NCI-H1092 (cell line): ENCODE measurements at places on chromosomes 2 and 18.
A peak's percentile ranks its signal among the peaks of the same experiment; 100 is the strongest.

GRCh38 chr2:47300609-47301276 is 102.2 kb upstream of the MSH2 start:
- no peak for DNase-seq

GRCh38 chr2:109436610-109437225 is 177.0 kb downstream of the SEPTIN10 start:
- DNase-seq = peak; percentile 10

DNA sequence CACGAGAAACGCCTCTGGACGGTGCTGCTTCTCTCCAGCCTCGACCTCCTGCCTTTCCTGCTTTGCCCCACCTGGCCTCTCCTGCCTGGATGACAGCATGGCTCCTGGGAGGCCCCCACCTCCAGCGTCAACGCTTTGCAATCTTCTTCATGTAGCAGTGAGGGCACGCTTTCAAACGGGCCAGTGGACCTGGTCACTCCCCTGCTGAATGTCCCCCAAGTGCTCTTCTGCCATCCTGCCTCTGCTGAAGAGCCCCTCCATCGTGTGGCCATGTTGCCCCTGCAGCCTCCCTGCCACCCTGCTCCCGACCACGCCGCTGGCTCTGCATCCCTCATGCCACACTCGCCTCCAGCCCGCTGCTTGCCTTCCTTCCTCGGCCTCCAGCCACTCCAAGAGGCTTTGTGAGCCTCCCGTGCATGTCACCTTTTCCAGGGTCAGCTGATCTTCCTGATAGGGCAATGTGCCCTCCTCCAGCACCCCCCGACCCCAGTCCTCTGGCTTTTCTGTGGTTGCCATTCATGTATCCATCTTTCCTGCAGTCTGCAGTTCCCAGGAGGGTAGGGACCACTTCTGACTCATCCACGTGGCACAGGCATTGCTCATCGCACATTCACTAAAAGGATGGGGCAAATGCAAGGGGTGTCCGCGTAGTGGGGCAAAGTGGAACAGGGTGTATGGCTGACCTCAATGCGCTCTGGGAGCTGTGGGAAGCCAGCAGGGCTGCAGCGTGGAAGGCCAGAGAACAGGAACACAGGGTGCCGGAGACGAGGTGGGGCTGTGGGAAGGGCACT is 268.8 kb downstream of the TWIST2 start:
- DNase-seq = no peak

DNA sequence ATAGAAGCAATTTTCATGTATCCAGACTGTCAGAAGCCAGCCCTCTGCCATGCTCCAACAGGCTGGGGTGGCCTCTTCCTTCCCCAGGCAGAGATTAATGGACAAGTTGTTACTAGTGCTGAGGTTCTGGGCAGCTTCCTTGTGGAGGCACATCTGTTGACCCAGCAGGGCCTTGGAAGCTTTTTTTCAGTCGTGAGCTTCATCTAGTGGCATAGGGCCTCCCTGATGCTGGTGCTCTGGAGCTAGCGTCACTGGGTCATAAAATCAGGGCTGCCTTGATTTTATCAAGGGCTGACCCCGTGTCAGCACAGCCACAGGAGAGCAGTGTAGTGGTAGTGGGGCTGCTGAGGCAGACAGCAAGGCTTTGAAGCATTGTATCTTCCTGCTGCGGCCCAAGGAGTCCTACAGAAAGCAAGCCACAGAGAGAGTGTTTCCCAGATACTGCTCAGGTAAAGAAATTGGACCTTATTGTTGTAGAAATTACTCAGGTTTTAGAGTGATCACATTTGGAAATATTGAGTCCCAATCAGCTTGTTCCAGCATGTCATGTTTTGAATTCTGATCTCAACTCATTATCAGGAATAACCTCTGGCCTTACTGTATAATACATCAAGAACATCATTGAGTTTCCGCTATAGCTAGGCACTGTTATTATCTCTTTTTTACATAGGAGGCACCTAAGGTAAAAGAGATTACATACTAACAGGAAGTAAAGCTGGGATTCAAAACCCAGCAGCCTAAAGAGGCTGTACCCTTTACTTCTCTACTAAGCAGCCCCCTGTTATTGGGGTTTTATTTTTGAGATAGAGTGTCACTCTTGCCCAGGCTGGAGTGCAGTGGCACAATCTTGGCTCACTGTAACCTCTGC is 92.3 kb upstream of the ALPP start:
- DNase-seq = no peak

GRCh38 chr2:71674158-71674851 is 220.9 kb downstream of the DYSF start:
- no peak for DNase-seq

GRCh38 chr2:212124598-212124997 is 414.0 kb downstream of the ERBB4 start:
- no peak for DNase-seq

GRCh38 chr2:227395556-227395955 is 7.8 kb upstream of the SCYGR1 start:
- no peak for DNase-seq

- DNase-seq = no peak
Observed at GRCh38 chr2:58067001-58067400, 20.4 kb downstream of the VRK2 start.

DNA sequence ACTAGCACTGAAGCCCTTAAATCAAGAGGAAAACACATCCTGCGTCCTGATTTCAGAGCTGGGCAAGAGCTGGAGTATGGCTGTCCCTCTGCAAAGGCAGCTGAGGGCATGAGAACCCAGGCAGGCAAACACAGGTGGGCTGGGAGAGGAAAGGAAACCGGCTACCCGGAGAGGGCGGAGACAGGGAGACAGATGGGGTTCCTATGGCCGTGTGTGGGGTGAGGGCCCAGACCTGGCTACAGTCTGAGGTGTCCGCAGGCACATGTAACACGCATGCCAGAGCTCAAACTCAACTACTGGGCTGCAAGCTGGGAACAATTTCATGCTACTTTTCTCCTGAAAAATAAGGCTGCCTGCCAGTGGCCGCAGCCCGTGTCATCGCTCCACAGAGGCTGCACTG is 2.7 kb downstream of the COPS9 start:
- no peak for DNase-seq

- no peak for DNase-seq
Observed at GRCh38 chr18:74930616-74931015, 278.3 kb downstream of the PTGR3 start.

DNA sequence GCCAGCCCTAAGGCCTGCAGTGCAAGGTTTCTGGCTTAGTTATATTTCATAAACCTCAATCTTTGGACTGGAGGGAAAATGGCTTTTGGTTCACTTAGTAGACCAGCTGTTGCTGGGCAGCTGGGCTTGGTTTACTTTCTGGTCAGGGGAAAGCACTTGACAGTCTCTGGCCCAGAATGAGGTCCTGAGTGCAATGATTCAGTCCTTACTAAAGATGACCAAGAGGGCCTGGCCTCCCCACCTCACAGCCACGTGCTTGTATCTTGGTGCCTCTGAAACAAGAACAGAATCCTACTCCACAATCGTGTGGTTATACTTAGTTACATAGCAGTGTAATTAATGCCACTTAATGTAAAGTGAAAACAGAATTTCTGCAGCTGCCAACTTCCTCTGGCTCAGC is 325.5 kb upstream of the MEIS1 start:
- no peak for DNase-seq

DNA sequence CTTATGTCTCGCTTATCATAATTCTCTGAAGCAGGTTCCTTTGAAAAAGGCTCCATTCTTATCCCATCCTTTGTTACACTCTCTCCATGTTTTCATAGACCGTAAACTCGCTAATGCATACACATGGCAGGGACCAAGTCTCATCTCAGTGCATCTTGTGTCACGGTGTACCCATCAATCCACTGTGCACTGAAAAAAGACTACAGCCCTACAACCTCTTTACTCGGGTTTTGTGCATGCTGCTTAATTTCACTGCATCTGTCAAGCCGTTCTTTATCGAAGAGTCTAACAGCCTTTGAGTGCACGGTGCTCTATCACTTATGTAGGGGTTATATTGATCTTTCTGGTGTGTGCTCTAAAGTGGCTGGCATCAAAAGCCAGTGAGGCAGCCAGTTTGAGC is 302.9 kb upstream of the ERBB4 start:
- DNase-seq = no peak

DNA sequence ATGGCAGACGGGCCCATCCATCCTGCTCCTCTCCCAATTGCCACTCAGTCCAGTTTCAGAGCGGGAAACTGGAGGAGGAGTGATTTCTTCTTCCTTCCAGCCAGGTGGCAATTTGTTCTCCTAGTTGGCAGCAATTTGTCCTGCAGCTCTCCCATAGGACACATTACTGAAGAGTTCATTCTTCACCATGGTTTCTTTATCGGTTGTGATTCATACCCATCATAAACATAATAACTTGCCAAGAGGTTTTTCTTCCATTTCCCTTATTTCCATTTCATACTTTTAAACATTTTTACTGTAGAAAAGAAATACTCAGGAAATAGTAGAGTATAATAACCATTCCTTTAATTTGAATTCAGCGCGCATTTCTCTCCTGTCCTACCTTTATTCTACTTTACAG is 377.9 kb upstream of the RAB12 start:
- no peak for DNase-seq

- DNase-seq = no peak
Observed at GRCh38 chr2:217740178-217740577, 262.6 kb downstream of the TNS1 start.

- no peak for DNase-seq
Observed at GRCh38 chr2:186036862-186037449, 298.4 kb downstream of the FSIP2 start.

DNA sequence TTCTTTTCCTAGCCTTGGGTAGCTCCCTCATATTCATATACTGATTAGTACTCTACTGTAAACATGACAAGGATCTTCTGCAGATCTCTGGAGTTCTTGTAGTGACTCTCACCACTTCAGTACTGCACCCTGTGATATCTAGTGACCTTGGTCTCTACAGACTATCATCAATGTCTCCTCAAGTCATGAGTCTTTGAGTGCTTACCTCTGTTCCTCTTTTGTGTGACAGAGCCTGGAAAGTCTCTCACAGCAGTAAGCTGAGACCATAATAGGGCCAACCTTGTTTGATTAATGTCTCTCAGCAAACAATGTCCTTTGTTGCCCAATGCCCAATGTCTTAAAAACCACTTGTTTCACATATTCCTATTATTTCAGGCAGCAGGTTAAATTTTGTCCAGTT is 34.2 kb upstream of the BAZ2B start:
- no peak for DNase-seq

- no peak for DNase-seq
Observed at GRCh38 chr2:133982256-133982655, 271.6 kb upstream of the MGAT5 start.

DNA sequence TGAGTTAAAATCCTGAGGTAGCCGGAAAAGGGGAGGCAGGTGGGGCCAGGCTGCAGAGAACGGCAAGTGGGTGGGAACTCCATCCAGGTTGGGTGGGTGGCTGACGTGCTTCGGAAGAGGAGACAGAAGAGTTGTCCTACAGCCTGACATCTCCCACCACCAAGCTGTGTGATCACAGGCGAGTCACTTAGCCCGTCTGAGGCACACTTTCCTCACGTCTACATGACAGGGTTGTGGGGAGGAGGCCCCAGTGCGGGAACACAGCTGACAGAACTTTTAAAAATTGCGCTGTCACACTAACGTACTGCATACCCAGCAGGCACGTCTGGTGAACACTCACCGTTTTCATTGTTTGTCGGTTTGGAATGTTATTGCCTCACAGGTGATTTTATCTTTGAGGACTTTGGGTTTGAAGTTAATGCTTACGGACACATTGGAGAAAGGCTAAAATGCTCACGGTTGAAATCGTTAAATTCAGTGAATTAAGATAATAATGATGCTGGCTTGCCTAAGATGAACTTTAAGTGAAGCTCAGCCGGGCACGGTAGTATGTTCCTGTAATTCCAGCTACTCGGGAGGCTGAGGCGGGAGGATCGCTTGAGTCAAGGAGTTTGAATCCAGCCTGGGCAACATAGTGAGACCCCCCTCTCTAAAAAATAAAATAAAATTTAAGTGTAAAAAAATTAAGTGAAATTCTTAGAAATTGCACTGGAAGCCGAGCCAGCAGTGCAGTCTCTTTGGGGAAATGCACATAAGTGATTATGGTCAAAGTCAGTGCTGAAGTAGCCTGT is 8.9 kb downstream of the EMILIN2 start:
- DNase-seq = no peak

GRCh38 chr2:95215018-95215612 is 7.8 kb downstream of the ZNF892 start:
- DNase-seq = no peak

GRCh38 chr2:101026253-101026701 is 24.2 kb downstream of the RPL31 start:
- no peak for DNase-seq

DNA sequence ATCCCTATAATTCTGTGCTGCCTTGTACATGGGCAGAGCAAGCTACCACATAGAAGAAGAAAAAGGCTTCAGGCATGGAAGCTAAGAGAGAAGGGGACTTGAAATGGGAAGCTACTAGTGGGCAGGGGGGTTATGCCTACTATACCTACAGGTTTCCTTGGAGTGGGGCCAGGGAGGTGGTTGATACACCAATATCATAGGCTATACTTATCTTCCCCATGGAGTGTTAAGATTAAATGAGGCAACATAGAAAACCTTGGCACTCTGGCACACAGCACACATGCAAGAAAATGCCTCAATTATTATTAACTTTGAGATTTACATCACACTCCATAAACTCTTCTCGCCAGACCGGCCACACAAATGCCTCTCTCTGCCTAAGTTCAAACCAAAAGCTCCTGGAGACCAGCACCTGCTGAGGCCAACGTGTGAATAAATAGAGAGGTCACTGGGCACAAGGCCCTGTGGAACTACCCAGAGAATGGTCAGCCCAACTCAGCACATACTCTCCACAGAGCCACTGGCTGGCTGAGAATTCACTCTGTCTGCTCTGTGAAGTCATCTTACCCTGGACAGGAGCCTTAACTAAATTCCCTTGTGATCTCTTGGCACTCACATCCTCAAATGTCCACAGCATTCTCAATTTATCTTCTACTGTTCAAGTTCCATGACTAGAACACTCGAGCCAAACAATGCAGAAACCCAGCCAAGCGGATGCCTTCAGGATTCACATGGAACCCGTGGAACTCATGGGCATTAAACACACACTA is 498.7 kb downstream of the BCL11A start:
- no peak for DNase-seq

DNA sequence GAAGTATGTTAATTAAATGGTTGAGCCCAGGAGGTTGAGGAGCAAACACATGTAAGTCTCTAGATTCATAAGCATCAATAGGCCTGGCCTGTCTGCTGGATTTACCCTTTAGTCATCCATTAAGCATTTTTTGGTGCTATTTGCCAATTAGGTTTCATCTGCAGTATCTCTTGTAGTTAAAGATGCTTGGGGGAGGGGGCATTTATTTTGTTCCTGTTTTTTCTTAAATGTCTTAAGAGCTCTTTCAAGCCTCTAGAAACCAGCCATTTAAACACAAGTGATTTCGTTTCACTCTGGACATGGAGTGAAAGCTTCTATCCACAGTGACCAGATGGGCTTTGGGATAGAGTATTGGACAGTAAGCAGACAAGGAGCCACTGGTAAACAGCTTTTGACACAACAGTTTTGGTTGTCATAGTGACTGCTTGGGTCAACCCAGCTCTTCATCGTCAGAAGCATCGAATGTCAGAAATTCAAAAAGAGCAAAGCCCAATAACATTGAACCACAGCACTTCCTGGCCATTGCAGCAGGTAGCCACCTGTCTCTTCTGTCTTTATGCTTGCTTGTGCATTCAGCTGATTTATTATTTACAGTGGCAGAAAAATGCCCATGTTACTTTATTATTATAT is 4.9 kb downstream of the QPCT start:
- peak; percentile 63 for DNase-seq
